ENCODE measurements at places on chromosomes 12 and 14.

- no peak for DNase-seq
Measured at GRCh38 chr12:126248871-126249403, 1183.7 kb downstream of the AACS start.

GRCh38 chr12:26810330-26810729 lies 22.7 kb downstream of the ITPR2 start:
- DNase-seq = no peak

GRCh38 chr14:33972583-33973081 lies 21.8 kb upstream of the EGLN3 start:
- DNase-seq = no peak

- no peak for DNase-seq
Measured at GRCh38 chr12:46379352-46379751, 6.8 kb upstream of the SLC38A2 start.

DNA sequence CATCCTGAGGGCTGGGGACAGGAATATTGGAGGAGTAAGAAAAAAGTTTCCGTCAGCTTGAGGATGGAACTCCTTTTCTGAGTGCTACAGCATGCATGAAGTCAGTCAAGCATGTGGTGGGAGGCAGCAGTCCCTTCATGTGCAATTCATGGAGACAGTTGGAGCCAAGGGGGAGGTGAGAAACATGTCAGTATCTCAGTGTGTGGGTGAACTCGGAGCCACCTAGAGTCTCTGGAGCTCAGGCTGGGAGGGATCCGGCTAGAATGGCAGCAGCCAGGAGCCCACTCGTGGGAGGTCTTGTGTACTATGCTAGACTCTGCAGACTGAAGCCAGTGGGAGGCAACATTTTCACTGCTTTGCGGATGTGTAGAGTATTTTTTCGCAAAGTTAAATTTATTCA lies 60.3 kb downstream of the AVPR1A start:
- DNase-seq = no peak

- DNase-seq = no peak
Measured at GRCh38 chr12:32483499-32483898, 84.1 kb downstream of the FGD4 start.

DNA sequence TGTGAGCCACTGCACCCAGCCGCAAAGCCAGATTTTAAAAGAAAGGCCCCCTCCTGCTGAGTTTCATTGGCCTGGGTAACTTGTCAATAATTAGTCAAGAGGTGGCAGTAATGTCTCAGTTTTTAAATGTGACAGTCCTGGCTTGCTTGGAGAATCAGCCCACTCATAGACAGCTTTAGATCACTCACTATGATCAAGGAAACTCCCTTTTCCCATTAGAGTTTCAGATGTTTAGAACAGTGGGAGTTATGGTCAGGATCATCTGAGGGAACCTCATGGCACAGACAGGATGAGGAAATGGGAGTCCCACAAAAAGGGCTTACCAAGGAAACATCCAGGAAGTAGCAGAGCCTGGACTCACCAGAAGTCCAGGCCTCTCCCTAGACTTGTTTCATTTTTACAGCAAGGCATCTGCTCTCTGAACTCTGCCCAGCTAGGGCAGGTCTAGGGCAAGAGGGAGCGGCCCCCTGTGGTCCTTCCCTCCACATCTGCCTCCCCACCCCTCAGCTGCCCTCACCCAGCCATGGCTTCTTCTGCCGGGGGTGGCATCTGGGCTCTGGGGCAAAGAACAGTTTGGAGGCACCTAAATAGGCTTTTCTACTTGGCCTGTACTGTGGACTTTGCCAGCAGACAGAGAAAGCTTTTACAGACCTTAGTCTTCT lies 11.2 kb downstream of the BCL2L14 start:
- peak; percentile 74 for DNase-seq

DNA sequence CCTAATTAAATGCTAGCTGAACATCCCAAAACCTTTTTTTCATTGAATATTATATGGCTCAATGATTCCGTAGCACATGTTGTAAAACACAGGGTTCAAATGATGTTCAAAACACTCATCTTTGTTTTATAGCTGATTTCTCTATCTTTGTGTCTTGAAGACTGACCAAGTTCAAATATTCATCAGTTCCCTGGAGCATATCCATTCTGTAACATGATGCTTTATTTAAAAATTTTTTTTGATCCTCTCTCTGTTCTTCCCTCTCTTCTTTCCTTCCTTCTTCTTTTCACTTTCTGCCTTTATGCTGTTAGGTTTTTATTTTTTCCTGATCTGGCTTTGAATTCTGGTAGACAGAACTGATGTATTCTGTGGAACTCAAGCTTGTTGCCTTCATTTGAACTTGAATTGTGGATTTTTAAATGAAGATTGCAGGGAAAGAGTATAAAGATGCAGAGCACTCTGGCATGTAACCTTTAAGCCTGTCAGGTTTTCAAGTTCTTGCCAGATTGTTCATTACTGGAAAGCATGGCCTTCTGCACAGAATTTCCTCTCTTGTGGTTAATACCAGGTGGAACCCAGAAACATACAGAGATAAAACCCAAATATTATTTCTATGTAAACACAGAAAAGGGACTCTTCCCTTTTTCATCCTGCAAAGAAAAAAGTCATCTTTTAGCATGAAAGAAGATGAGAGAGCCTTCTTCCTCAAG lies 39.5 kb downstream of the PROX2 start:
- DNase-seq = no peak

DNA sequence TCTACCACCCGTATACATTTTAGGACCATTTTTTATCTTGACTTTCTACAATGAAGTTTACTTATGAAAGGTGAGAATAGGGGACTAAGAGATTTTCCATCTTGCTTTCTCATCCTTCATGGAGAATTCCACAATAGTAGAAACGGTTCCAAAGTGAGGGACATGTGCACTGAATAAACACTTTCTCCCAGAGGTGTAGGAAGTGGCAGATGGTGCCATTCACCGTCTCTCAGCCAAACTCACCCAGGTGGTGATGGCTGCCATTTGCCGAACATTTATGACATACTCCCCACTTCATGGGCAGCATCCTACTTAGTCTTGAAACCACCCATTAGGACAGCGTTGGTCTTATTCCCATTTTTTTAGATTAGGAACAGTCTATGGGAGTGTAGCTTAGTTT lies 540.5 kb downstream of the DIO2 start:
- DNase-seq = no peak

DNA sequence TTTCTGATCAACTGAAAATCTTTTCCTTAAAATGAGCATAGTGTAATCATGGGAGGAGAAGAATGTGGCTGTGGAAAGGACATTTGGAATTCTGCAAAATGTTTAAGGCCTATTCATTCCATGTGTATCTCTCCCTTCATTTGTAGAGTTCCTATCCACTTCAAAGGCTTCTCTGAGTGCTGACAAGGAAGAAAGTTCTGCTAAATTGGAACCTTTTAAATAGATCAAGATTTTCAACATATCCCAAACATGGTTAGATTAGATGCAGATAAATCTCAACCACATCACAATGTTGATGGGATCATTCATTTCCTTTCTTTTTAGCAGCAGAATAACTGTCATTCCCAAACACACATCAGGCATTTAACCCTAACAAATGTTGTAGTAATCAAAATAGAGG lies 28.4 kb upstream of the SIX1 start:
- DNase-seq = no peak

GRCh38 chr12:128543460-128543859 lies 276.5 kb downstream of the TMEM132C start:
- no peak for DNase-seq

DNA sequence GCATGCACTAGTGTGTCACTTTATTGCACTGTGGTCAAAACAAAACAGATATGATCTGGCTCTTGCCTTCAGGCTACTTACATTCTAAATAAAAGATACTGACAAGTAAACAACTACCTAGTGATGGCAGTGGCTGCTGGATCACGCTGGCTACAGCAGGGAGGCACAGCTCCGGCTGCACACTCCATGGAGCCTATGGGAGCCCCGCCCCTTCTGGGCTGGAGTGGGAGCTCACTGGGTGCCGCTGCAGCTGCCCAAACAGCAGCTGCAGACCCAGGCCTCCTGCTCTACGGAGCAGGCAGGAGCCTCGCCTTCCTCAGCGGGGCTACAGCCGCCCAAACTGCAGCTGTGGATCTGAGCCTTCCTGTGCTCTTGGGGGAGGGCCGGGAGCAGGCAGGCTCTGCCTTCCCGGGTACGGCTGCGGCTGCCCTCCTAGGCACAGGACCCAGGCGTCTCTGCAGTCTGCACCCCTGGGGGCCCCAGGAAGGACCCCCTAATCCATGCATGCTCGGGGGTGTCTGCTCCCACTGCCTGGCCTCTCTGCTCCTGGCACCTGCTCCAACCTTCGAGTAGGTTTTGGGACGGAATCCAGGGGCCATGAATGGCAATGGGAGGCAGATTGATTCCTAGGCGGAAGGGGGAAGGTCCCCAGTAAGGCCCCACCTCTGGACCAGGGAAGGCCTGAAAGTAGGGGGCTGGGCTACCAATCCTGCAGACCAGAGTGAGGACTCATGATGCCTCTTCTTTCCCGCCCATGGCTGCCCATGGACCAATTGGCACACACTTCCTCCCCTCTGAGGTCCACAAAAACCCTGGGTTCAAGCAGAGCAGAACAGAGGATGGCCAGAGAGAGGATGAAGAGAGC lies 253.1 kb downstream of the ANO6 start:
- no peak for DNase-seq

GRCh38 chr12:22731236-22731635 lies 106.3 kb downstream of the ETNK1 start:
- no peak for DNase-seq

DNA sequence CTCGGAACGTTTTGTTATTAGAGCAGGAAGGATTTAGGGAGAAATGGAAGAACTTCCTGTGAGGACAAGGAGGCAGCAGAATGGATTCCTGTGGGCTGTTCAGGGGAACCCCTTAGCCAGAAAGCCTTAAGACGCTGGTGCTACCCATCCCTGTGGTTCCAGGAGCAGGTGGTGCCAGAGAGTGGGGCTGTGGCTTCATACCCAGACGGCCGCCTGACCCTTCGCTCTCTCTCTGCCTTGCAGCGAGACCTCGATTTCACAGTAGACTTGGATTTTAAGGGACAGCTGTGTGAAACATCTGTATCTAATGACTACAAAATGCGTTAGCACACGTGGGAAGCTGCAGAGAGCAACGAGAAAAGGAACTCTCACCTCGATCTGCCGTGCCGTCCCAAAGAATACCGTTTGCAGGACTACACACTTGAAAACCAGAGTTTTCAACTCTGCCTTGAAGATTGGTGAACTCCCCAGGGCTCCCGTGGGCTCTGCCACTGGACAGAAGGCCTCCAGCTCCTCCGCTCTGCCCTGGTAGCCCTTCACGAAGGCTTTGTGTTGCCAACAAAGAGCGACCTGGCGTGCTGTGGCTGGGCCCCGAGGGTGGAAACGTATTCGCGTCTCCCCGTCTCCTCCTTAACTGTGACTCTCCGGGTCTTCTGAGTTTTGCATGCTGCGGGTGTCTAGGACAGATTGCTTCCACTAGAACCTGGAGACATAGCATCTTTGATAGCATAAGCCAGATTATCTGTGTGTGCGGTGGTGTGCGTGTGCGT lies 102.0 kb downstream of the PRMT8 start:
- no peak for DNase-seq

GRCh38 chr14:55031190-55031589 lies 4.2 kb downstream of the SOCS4 start:
- DNase-seq = no peak

GRCh38 chr14:23066855-23067744 lies 9.8 kb upstream of the CDH24 start:
- DNase-seq = peak; percentile 7

DNA sequence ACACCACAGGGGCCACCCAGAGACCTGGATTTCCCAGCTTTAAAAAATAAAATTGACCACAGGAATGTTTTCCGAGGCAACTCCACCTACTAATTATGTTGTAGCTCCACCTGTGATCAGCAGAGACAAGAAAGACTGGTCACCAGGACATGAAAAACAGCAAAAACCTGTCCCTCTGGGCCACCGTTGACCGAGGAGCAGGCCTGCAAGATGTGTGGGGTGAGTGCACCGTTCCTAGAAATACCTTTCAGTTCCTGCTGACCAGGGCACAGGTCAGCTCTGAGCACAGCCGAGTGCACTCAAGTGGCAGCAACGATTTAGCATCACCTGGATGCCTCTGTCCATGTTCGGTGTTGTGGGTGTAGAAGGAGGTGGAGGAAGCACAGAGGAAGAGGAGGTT lies 16.9 kb downstream of the FZD10 start:
- no peak for DNase-seq

GRCh38 chr12:126069549-126070165 lies 1004.4 kb downstream of the AACS start:
- peak; percentile 23 for DNase-seq

DNA sequence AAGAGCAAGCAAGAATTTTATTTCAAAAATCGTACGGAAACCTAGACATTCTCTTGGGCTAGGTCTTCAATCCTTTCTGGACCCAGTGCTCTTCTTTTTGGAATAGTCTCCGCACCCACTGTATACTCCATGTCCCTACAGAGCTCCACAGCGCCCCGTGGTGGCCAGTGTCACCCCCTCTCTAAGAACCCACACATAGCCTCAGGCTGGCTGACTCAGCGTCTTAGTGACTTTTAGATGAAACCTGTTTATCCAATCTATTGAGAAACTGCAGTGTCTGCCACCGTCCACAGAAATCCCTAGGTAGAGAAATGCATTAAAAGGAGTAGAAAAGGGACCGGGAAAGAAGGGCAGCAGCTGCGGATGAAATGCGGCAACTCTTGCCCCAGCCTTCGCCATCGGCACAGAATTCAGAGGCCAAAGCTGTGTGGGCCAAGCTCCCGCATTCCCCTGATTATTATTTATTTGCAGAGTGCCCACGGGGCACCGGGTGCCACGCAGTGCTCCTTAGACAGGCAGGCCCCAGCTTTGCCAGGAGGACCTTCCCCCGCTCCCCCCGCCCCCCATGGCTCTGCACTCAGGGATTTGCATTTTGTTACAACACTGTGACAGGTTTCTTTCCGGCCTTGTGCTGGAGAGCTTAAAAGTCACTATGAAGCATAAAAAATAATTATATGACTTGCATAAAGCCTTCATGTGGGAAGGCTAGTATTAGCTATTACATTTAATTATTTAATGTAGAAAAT lies 170.1 kb upstream of the FKBP4 start:
- no peak for DNase-seq

DNA sequence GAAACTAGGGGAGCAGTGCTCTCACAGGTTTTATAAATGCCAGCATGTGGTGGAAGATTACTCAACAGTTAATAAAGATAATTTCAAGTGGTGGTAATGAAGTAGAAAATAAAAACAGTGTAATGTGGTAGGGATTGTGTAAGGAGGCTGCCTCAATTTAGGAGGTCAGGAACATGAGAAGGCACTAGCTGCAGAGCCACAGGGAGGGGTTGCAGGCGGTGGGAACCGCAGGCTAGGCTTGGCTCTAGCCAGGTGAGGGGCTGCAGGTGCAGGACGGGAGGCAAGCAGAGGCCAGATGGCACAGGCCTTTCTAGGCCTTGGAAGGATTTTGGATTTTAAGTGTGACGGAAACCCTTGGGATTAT lies 768 bp downstream of the METTL25 start:
- no peak for DNase-seq

- DNase-seq = no peak
Measured at GRCh38 chr14:42421377-42422078, 814.9 kb downstream of the LRFN5 start.

GRCh38 chr14:59342516-59343484 lies 122.4 kb downstream of the GPR135 start:
- no peak for DNase-seq
